ENCODE measurements at places on chromosomes 3 and 15.

DNA sequence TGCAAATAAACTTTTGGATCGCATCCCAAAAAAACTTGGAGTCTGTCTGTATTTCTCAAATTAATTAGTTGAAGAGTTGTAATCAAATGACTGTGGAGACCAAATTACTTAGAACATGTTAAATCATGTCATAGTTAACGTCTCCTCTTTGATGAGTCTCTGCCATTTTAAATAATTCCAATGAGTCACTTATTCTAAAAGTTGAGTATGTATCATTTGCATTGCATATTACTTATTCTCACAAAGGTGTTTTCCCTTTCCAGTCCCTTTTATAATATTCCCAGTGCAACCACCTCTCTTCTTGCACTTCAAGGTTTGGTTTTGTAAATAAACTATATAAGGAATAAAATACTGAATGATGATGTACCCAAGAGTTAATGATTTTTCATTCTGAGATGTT lies 36.0 kb upstream of the MBNL1 start:
- no peak for DNase-seq

- no peak for DNase-seq
Measured at GRCh38 chr3:109095166-109095565, 22.8 kb downstream of the MORC1 start.

- DNase-seq: no peak
Measured at GRCh38 chr3:173819368-173819767, 421.8 kb downstream of the NLGN1 start.

DNA sequence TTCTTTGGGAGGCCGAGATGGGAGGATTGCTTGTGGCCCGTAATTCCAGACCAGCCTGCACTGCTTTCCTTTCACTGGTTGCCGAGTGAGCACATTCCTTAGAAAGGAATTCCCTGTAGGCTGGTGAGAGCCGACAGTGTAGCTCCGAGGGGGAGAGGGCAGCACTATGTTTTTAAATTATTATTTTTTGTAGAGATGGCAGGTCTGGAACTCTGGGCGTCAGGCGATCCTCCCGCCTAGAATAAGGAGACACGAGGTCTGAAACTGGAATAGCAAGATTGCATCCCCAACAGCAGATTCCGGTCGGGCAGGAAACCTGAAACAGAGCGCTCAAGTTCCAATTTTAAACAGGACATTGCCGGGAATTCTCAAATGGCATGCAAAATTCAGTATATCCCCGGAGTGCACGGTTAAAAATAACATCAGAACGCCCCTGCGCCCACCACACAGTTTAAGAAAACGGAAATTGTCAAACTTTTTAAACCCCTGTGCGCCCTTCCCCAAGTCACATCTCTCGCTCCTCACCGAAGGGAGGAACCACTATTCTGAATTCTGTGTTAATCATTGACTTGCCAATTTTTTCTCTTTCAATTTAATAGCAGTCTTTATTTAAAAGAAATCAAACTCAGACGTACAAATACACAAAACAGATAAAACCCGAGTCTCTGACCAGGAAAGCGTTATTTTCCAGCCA lies 643 bp upstream of the RNU5B-1 start:
- no peak for DNase-seq

DNA sequence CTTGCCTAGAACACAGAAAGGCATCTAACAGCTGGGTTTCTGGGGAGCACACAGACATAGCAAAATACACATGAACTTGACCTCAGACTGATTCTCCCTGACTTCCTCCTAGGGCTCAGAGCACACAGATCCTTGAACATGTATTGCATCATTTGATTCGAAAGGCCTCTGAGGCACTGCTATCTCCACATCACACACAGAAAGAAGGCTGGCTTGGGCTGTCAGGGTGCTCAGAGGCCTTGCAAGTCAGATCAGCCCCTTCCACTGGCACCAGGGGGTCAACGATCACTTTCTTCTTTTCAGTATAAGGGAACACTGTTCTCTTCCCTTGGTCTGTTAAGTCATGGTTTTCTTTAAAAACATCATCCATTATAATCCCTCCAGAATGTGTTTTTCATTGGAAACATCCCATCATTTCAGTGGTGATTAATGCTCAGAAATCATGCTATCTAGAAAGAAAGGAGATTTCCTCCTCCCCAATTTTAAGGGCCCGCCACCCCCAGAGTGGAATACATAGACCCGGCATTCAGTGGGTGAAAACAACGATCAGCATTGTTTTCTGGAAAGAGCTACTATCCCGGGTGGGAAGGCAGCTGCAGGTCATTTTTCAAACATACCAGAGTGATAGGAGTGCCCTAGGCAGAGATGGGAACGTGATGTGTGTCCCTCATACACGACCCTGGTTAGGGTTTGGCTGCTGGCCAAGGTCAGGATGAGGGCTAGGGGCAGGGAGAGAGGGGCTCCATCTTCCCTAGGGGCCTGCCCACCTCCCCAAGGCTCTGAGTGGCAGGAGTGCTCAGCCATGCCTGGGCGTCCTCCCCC lies 253.3 kb upstream of the LYSMD4 start:
- DNase-seq: no peak

Measured in activated CD4-positive, alpha-beta T cell treated with anti-CD3 and anti-CD28 coated beads for 24 hours (primary cell).